ENCODE measurements at places on chromosomes 12 and 14. TPM values are rescaled to one million over a fixed set of nuclear protein-coding genes. Genes with fewer than 3 reads are reported as not detected.

The ABCB9 gene
- total RNA-seq, result 6.0 TPM

The KERA gene
- total RNA-seq, result not detected

The HOXC4 gene
- 3.9 TPM for total RNA-seq

DNA sequence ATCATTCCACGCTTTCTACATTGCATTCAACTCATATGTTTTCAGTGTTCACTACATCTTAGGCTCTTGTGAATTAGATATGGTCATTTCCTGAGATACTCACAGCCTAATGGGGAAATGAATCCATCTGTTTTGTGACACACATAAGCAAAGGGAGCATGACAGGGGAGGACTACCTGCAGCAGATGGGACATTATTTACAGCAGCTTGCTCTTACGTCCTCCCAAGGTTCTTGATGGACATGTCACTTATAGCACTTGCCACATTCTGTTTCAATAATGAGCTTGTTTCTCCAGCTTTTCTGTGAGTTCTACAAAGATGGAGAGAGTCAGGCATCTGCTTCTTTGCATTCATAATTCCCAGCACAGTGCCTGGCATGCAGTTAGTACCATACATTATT, 1509.6 kb upstream of the TMEM132C start:
- DNase-seq, result no peak

DNA sequence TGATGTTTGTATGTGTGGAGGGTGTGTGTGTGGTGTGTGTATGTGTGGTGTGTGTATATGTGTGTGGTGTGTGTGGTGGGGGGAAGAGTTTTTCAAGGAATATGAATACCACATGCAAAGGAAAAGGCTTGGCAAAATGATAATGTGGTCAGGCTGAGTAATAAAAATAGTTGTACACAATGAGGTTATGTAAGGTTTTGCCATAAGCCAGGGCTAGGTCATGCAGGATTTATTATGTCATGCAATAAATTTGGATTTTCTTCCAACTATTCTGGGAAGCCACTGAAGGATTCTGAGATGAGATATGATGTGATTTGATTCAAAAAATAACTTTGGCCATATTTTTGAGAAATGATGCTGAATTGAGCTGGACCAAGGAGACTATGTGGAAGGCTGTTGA, 1191.6 kb upstream of the SEL1L start:
- DNase-seq, result no peak

DNA sequence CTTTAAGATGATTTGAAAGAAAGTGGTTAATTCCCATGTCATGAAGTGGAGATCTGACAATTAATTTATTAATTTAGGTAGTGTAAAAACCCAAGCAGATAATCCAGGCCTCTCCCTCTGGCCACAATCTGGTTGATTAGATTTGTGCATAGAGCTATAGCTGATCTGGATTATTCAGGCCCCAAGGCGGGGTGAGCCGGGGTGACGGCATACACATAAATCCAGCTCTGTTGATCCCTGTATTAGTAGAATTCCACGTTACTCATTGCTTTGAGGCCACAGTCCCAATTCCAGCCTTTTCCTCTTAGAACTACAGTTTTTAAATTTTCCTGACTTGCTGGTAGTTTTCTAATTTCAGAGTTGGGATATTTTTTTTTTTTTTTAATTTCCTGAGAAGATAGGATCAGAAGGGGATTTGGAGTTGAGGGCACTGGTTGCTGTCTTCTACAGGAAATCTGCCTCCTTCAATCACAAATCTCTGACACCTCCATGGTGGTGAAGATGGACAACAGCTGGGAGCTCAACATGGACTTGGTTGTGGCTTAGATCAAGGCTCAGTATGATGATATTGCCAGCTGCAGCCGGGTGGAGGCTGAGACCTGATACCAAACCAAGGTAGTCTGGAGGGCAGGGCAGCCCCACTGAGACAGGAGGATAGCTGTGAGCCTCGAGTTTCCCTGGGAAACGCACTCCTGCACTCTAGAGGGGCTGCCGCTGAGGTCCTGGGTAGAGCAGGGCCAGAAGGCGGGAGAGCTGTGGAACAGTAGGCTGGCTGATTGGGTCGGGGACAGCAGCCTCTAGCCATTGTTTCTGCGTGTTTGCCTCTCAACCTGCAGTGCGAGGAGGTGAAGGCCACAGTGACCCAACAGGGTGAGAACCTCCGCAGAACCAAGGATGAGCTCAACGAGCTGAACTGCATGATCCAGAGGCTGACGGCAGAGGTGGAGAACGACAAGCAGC, 19.4 kb downstream of the KRT85 start:
- no peak for DNase-seq

DNA sequence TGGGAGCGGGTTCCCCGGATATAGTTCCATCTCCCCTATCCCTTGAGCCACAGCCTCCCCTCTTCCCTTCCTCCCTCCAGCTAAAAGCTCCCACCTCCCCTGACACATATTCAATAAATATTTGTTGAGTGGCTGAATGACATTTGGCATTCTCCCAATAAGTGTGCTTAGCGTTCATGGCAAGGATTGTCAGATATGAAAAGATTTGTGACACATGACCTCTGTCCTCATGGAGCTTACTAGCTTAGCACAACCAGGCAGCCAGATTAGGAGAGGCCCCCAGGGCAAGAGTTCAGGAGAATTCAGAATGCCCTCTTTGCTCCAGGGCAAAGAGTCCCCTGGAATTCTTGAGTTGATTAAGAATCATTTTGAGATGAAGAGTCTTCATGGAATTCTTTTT, 22.5 kb upstream of the SLC6A12 start:
- DNase-seq, result no peak

DNA sequence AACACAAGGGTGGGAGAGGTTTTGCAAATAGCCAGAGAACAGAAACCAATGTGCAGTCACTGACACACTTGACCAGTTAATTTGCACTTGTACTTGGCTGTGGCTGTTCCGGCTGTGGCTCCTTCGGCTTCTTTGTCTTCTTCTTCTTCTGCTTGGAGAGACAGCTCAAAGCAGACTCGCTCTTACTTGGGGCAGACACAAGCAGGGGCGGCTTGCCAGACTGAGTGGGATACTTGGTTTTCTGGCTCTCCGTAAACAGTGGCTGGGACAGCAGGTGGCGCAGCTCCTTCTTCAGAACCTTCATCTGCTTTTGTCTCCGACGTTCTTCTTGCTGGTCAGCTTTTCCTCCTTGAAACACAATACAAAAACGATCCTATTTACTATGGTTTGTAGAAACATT, 25.0 kb downstream of the OTUB2 start:
- peak; percentile 13 for DNase-seq

DNA sequence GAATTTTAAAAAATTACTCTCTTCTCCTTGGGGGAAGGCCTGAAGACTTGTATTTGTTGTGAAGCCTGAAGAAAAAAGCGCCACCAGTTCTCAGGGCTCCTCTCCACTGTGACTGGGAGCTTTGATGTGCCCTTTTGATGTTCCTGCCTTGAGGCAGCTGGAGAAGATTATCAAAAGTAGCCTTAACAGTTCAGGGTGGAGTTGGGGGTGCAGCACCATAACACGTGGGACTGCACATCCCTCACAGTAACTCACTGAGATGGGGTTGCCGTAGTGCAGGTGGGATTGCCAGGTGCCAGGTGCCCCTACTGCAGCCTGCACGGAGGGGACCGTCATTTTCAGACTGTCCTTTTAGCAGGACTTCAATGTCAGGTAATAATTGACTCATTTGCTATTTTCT, 474.1 kb downstream of the ETNK1 start:
- no peak for DNase-seq

- no peak for DNase-seq
Observed at GRCh38 chr14:55433880-55434804, 6.3 kb downstream of the TBPL2 start.
